LHCN-M2 (cell line): ENCODE measurements at places on chromosomes 5 and 9. TPM values are rescaled to one million over a fixed set of nuclear protein-coding genes. Genes with fewer than 3 reads are reported as not detected.

DNA sequence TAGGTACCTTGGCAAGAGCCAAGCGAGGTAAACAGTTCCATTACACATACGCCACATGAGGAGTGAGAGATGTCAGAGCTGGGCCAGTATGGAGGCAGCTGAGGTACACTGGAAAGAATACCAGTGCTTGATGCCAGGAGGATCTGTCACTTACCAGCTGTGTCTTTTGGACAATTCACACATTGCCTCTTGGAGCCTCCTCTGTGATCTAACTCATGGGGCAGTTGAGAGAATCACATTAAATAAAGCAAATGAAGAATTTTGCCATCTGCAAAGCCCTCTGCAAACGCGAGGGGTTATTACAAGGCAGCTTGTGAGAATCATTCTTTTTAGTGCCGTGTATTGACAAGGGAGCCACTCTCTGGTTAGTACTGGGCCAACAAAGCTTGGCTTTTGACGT, 429.7 kb upstream of the KLF4 start:
- DNase-seq = no peak

- DNase-seq = peak; percentile 61
These were observed 1.2 kb downstream of the RIC1 start for GRCh38 chr9:5630081-5630507.

- DNase-seq = peak; percentile 79
These were observed 80.2 kb upstream of the IER5L start for GRCh38 chr9:129258124-129258822.

- no peak for DNase-seq
These were observed 84.7 kb downstream of the ST8SIA4 start for GRCh38 chr5:100818340-100818739.

DNA sequence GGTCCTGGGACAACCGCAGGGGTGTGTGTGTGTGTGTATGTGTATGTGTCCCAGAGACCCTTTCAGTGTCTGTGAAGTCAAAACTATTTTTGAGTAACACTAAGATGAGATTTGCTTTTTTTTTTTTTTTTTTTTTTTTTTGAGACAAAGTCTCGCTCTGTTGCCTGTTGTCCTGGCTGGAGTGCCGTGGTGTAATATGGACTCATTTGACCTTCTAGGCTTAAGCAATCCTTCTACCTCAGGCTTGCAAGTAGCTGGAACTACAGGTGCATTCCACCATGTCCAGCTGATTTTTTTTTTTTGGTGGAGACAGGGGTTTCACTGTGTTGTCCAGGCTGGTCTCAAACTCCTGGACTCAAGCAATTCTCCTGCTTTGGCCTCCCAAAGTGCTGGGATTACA, 97.4 kb upstream of the KLF9 start:
- DNase-seq = no peak

GRCh38 chr5:36060420-36060887, 6.2 kb downstream of the UGT3A2 start:
- DNase-seq = no peak

GRCh38 chr5:146588331-146589027, 72.5 kb upstream of the GPR151 start:
- DNase-seq = no peak

GRCh38 chr5:15566306-15566705, 66.3 kb downstream of the FBXL7 start:
- DNase-seq = no peak

DNA sequence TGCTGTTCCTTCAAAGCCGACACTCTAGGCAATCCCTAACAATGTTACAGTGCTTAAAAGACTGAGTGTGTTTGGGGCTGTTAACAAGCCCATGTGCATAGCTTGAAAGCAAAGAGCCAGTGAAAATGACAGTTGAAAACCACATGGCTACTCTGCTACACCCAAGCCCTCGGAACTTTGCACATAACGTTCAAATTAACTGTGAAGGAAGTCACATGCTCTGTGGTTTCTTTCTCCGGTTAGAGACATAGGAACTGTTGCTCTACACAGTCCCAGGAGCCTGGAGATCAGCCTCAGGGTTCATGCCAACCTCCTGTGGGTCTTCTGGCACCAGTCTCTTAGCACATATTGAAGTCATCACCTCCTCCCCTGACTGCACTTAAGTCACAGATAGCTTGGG, 51.1 kb downstream of the C9orf152 start:
- peak; percentile 90 for DNase-seq

DNA sequence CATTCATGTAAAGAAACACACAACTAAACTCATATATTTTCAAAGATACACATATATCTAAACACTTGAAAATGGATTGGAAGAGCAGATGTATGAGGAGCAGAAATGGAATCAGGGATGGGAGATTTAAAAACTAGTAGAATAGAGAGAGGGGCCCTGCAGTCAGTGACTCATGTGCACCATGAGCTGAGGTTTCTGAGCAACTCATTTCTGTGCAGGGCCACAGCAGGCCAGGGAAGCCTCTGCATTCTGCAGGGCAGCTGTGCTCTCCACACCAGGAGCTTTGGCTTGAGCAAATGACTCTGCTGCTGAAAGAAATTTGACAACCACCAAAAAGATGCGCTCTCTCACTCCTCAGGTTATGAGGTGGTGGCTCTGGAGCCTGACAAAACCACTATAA, 27.1 kb downstream of the LHX6 start:
- peak; percentile 74 for DNase-seq

DNA sequence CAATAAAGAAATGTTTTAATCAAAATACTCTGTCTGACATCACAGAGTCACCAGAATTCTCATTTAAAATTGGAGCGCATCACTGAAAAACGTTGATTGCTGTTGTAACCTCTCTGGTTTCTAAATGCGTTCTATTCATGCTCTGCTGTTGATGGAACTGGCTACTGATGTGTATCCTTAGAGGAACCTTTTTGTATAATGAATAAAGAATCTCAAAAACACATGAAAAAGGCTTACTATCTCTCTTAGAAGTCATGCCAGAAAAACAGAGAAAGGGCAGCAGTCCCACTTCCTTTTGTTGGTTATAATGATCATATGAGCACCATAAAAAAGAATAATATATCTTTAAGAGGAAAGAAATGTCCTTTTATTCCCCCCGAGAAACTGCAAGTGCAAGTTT, 615.5 kb downstream of the TLE1 start:
- no peak for DNase-seq

- no peak for DNase-seq
These were observed 189.2 kb downstream of the FSTL4 start for GRCh38 chr5:133423011-133423617.

- no peak for DNase-seq
These were observed 508 bp upstream of the SNCAIP start for GRCh38 chr5:122311497-122311960.

DNA sequence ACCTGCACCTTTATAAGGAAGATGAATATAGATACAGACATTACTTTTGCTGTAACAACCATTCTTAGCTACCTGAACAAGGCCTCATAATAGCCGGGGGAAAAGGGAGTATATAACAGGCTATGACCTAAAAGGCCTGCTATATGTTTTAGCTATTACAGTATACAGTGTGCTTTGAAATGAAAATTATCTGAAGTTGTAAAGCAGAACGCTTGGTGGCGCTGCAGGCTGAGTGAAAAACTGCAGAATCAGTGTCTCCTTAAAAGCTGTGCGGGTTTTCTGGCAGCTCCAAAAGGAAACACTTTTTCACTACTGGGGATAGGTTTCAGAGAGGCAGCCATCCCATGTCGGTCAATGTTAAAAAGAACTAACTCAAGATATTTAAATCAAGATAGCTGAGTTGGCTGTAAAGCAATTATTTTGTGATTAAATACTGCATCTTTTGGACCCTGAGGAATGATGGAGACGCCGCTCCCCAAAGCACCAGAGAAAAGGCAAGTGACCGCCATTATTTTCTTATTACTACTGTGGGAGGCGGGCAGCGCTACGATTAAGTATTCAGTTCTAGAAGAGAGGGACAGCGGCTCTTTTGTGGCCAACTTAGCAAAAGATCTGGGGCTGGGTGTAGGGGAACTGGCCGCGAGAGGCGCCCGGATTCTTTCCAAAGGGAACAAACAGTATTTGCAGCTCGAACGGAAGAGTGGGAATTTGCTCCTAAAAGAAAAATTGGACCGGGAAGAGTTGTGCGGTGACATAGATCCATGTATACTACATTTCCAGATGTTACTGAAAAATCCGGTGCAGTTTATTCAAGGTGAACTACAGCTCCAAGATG, 5.9 kb downstream of the PCDHB6 start:
- DNase-seq = peak; percentile 31

OTP gene
- total RNA-seq = not detected in 2 replicates

GFI1B gene
- total RNA-seq = 0.06 TPM in 1 of 2 replicates, not detected in the other

PRDM9 gene
- not detected in 2 replicates for total RNA-seq

SOWAHA gene
- total RNA-seq = not detected in 2 replicates

RANBP3L gene
- total RNA-seq = 0.83 and 2.1 TPM in 2 replicates

CFAP77 gene
- total RNA-seq = not detected in 2 replicates

PDCD1LG2 gene
- 18.3 and 20.6 TPM in 2 replicates for total RNA-seq

EPB41L4A gene
- total RNA-seq = not detected in 2 replicates

TLR4 gene
- 11.0 and 15.2 TPM in 2 replicates for total RNA-seq

HMMR gene
- 110 and 127 TPM in 2 replicates for total RNA-seq

CORO2A gene
- total RNA-seq = under 0.01 and 0.11 TPM in 2 replicates

GLRA1 gene
- not detected in 2 replicates for total RNA-seq

CATSPER3 gene
- 0.11 TPM in 1 of 2 replicates, not detected in the other for total RNA-seq

BAAT gene
- total RNA-seq = 0.06 TPM in 1 of 2 replicates, not detected in the other

SLC6A7 gene
- not detected in 2 replicates for total RNA-seq

TMEM161B gene
- total RNA-seq = 15.0 and 18.0 TPM in 2 replicates

ENTPD2 gene
- total RNA-seq = not detected in 2 replicates
